Activated T-cell treated with anti-CD3 and anti-CD28 coated beads for 4 hours (primary cell): ENCODE measurements at places on chromosomes 5 and 9.

DNA sequence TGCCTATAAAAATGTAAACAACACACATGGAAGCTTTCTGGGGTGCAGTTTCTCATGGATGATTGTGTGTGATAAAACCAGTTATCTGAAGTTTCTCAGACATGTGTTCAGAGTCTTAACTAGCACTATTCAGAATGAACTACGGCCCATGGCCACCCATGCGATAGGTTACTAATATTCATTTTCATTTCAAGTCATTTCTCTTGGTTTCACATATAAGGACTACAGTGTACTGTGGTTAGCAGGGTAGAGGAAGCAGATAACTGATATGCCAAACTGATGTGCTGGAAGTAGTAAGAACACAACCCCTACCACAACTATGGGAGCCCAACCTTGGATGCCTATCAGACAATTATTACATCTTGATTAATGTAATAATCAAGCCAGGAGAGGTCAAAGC, 372.1 kb downstream of the DTWD2 start:
- DNase-seq, result no peak

DNA sequence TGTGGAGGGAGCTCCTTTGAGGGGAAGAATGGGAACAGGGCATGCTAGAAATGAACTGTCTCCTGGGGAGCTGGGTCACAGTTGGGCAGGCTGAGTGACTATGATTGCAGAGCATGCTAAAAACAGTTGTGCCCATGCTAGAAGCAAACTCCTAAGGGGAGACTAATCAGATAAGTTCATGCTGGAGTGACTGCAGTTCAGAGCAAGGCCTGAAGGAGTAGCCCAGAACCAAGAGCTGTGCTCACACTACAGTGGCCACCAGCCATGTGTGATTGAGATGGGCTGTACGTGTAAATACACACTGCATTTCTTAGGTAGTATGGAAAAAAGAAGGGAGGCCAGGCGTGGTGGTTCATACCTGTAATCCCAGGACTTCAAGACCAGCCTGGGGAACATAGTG, 10.3 kb upstream of the AK1 start:
- no peak for DNase-seq

DNA sequence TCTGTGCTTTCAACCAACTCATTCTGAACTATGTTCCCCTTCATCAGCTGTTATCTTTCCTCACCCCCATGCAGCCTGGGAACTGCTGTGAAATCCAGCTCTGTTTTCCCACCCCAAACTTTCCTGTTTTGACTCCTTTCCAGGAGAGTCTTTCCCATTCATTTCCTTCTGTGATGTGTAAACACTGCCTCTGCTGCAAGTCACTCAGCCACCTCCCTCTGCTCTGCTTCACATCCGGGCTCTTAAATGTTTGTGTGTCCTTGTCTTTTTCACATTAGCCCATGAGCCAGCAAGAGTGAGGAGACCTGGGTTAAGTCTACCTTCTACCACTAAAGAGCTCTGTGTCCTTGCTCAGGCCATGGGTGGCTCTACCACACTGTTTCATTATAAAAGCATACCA, 137.5 kb downstream of the ICE1 start:
- DNase-seq, result no peak

DNA sequence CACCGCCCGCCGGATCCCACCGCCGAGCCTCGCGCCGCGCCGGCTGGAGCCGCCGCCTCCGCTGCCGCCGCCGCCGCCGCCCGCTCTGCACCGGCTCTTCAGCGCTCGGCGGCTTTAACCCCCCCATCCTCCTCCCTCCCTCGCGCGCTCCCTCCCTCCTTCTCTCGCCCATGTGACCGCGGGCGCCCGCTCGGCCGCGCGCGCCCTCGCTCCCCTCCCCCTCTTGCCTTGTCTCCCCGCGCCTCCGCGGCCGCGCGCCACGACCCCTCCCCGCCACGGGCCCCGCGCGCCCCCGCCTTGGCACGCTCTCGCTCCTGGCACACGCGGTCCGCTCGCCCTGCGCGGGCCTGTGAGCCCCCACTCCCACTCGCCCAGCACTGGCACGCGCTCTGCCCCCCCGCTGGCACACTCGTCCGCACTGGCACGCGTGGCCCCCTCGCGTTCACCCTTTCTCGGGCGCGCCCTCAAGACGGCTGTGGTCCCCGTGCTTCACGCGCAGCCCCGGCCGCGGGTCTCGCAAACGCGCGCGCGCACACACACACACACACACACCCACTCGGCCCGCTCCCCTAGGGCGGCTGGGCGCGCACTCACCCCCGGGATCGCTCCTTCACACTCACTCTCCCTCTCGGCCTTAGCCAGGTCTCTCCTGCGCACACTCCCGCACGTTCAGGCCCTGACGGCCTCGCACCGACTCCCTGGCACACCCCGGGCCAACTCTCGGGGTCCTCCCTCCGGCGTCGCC, at the start of gene CNTFR:
Gene CNTFR, minus strand, starts transcription at position 89 of the 745 bp plus-strand sequence. CDS start 20,743 bp downstream, outside the sequence.
- DNase-seq, result no peak

DNA sequence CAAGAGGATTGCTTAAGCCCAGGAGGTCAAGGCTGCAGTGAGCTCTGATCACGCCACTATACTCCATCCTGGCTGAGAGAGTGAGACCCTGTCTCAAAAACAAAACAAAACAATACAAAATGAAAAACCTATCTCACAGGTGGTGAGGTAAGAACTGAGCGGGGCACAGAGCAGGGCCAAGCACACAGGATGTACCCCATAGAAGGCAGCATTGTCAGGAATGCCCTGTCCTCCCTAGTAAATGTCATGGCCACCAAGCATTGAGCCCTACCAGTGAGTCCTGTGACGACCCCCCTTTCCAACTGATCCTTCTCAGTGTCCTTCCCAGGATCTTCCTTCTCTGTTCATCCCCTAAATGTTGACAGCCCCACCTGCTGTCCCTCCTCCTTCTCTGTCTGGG, 44.6 kb upstream of the ALDH1B1 start:
- DNase-seq, result no peak

- DNase-seq, result no peak
Measured at GRCh38 chr5:169431386-169431785, 130.4 kb upstream of the SLIT3 start.

GRCh38 chr5:38636626-38637025, 80.2 kb upstream of the LIFR start:
- no peak for DNase-seq

- DNase-seq, result no peak
Measured at GRCh38 chr9:90578126-90578815, 64.4 kb downstream of the DIRAS2 start.

- DNase-seq, result no peak
Measured at GRCh38 chr5:74196233-74196632, 444.3 kb downstream of the ENC1 start.

GRCh38 chr9:38309324-38310195, 82.9 kb upstream of the ALDH1B1 start:
- DNase-seq, result no peak

GRCh38 chr5:168318240-168318639, 26.8 kb downstream of the WWC1 start:
- no peak for DNase-seq

- no peak for DNase-seq
Measured at GRCh38 chr9:130104491-130105193, 50.9 kb downstream of the GPR107 start.

DNA sequence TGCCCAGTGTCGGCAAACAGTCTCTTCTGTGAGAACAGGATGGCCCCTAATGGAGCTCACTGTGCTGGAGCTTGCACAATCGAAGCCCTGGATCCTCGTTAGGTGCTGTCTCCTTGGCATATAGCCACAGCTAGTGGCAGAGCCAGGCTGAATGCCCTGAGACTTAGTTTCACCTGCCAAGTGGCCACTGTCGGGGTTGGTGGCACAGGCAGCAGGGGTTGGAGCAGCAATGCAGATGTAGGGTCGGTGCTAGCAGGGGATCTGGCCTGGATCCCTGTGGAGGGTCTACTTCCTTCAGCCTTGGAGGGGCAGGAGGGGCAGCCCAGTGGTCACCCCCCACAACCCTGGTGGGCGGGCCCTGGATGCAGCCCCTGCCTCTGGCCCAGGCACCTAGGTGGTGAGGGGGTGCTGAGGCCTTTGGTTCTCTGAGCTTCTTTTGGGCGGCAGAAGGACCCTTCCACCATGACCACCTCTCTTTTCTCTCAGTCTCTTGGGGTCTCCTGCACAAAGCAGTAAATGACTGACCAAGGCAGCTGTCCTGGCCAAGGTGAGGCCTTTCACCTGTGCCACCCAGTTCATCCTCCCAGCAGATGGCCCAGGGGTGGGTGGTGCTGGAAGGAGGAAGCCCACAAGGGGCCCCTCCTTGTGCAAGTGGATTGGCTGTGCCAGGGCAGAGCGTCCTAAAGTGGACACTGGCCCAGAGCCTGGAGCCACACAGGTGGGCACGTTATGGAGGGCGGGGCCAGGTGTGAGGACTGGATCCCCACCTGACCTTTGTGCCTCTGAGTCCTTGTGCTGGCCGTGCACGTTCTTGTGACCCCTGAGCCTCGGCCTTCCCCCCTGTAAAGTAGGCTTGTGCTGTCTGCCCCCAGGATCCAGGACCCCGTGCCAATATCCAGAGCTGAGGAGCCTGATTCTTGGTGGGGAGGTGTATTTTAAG, 44.8 kb downstream of the PHF2 start:
- DNase-seq, result no peak

DNA sequence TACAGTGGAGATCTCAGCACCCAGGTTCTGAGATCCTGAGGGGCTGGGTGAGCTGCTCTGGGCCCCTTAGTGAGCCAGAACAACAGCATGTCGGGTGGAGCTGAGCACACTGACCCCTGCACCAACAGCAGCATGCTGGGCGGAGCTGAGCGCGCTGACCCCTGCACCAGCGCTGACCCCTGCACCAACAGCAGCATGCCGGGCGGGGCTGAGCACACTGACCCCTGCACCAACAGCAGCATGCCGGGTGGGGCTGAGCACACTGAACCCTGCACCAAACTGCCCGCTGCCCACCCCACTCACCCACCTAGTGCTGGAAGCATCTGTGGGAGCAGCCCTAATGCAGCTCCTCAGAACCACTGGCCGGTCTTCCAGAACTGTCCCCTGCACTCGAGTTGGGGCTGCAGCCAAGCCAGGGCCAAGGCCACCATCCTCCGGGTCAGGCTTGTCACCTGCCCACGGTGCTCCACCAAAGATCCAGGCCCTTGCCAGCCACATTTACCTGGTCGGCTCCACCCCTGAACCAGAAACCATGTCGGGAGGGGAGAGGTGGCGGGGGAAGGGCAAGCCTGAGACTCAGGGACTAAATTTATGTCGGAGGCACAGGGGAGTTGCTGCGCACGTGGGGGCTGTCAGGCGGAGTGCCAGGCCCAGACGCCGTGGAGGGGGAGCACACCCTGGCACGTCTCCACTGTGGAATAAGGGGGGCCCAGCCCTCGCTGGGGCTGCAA, 80.3 kb downstream of the ADAMTS2 start:
- no peak for DNase-seq

GRCh38 chr5:96189987-96190386, 228.3 kb upstream of the ELL2 start:
- DNase-seq, result no peak
